NCI-H69 (cell line): ENCODE measurements at places on chromosomes 1 and 21.

GRCh38 chr1:27576806-27577227 is 27.1 kb downstream of the AHDC1 start:
- no peak for DNase-seq

DNA sequence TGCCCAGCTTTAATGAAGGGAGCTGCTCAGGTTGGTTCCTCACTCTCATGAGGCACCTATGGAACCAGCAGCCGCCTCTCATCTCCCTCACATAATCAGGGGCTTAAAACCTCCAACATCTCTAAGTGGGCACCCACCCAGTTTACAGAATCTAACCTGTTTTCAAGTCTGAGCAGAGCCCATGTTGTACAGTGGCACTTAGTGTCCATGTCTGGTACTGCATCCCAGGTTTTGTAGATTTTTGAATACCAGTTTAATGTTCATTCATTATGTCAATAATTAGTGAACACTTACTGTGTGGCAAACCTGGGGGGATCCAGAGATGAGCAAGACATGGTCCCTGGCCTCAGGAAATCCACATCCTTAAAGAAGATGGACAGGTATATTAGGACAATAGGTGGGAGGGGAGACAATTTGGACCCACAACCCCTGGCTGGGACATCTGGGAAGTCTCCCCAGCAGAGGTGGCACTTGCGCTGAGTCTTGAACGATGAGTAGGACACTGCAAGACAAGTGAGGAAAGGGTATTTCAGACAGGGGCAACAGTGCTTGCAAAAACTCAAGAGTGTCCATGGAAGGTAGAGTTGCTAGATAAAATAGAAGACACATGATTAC is 83.3 kb downstream of the LACTBL1 start:
- peak; percentile 42 for DNase-seq

GRCh38 chr1:202659974-202660373 is 50.3 kb downstream of the SYT2 start:
- DNase-seq = peak; percentile 68

GRCh38 chr1:111672331-111672730 is 52.7 kb downstream of the RAP1A start:
- no peak for DNase-seq

GRCh38 chr1:167563579-167564246 is 10.2 kb upstream of the CREG1 start:
- peak; percentile 50 for DNase-seq

- no peak for DNase-seq
Observed at GRCh38 chr1:147717706-147718097, 42.7 kb downstream of the GJA5 start.

GRCh38 chr1:19003371-19004290 is 47.2 kb upstream of the IFFO2 start:
- DNase-seq = no peak
